Brain microvascular endothelial cell (primary cell): ENCODE measurements at places on chromosomes 5 and 9.

DNA sequence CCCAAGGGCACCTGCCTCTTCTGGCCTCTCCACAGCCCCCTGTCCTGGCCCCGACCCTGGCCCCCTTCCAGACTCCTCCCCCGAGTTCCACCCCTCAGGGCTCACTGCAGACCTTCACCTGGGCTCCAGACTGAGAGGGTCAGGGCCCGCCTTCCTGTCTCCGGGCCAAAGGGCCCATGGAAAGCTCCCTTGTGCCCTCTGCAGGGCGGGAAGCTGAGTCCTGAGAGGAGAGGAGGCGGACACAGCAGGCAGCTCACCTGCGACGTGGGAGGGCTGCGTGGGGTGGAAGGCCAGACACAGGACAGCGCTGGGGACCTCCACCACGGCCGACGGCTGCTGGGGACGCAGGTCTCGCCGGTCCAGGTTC lies 20.6 kb downstream of the DYNC2I2 start:
- no peak for DNase-seq

GRCh38 chr9:127890053-127890452 lies 9.3 kb downstream of the ST6GALNAC6 start:
- no peak for DNase-seq

- no peak for DNase-seq
Observed at GRCh38 chr5:5572010-5572865, 149.8 kb downstream of the ICE1 start.

GRCh38 chr5:173693670-173694069 lies 77.2 kb upstream of the BOD1 start:
- DNase-seq, result no peak

DNA sequence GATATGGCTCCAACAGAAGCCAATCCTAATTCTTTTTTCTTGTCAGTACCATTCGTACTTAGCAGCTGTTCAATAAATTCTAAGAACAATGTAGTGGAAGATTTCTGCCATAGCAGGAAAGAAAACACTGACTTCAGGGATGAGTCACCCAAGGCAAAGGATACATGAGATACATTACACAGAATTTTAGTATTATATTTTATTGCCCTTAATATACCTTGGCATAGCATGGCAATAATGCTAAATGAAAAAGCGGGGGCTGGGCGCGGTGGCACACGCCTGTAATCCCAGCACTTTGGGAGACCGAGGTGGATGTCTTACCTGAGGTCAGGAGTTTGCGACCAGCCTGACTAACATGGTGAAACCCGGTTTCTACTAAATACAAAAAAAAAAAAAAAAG lies 619.1 kb upstream of the DAB2 start:
- peak; percentile 12 for DNase-seq

DNA sequence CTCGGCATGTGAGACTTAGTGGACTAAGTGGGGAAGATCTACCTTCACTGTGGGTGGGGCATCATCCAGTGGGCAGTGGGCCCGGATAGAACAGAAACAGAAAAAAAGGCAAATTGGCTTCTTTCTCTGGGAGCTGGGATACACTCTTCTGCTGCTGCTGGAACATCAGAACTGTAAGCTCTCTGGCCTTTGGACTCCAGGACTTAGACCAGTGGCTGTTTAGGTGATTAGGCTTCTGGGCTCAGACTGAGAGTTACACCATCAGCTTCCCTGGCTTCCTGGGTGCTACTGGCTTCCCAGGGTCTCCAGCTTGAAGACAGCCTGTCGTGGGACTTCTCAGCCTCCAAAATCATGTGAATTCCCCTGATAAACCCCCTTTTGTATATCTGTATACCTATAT lies 122.7 kb upstream of the SLC28A3 start:
- no peak for DNase-seq

DNA sequence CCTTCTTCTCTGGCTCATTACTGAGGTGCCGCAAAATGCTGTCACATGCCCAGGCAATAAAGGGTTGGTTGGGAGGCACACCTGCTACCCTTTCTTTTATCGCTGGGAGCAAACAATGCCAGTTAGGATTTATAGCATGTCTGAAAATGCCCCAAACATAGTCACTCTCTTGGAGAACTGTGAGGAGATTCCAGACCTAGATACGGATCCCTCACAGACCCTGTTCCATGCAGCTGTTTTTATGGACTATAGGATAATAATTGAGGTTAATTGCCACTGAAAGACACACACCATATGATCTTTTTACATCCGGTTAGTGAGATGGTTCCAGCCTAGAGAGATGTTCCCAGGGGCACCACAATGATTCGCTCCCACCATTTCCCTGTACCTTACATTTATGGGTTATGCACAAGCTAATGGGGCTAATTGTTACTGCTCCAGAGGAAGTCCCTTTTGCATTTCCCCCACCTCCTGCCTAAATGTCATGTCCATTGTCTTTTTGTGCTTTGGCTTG lies 318.1 kb downstream of the PIK3R1 start:
- DNase-seq, result no peak

DNA sequence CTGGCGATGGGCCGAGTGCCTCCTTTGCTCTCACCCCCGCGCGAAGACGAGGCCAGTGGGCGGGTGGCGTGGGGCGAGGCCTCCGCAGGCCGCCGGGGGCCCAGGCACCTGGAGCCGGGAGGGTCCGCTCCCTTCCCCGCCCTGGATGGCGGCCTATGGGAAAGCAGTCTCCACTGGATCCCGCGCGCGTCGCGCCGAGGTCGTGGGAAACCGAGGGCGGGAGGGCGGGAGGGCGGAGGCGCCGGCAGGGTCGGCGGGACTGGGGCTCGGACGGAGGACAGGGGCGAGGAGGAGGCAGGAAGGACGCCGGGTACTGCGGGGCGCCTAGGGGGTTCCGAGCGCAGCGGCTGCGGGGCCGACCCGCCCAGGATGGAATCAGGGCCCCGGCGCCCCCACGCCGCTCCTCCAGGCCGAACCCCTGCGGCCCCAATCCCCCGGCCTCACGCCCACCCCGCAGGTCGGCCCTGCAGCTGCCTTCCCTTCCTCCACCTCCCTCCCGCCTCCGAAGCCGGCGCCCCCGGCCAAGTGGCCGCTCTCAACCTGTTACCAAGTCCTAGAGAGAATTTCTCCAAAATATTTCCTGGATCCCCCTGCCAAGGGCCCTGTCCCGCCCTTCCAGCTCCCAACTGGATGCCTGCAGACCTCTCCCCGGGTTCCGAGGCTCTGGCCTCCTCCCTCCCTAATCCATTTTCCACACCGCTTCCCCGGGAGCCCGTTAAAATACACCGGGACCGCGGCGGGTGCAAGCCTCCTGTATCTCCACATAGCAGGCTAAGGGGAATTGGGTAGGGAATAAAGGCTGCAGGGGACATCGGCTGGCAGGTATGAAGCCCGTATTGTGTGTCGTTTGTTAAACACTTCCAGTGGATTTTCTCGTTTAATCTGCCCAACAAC lies 146.3 kb downstream of the ERCC6L2 start:
- no peak for DNase-seq
